ENCODE measurements at places on chromosomes 4 and X.

DNA sequence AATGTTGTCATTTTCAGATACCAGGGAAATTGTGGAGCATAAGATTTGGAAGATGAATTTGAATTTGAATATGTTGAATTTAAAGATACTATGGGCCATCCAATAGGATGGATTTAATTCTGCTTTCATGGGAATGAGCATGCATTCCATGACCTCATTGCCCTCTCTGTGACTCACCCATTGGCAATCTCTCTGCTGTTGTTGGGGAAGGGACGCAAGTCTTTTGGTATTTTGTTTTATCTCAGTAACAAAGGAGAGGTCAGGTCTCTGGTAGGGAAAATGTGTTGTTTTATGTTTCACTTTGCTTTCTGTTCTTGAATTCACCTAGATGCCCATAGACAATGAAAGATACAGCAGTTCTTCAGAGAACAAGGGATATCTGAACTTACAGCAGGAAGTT lies 42.1 kb upstream of the MAGEA4 start:
- DNase-seq = no peak

DNA sequence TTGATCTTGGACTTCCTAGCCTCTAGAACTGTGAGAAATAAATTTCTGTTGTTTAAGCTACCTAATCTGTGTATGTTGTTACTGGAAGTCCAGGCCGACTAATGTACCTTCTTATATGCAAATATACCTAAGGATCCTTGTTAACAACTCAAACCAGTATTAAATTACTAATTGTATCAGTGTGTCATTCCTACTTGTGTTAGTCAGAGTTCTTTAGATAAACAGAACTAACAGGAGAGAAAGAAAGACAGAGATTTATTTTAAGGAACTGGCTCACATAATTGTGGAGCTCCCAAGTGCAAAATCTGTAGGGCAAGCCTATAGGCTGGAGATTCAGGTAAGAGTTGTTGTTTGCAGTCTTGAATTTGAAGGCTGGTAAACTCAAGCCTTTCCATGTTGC lies 120.0 kb downstream of the ADGRL3 start:
- DNase-seq = no peak

DNA sequence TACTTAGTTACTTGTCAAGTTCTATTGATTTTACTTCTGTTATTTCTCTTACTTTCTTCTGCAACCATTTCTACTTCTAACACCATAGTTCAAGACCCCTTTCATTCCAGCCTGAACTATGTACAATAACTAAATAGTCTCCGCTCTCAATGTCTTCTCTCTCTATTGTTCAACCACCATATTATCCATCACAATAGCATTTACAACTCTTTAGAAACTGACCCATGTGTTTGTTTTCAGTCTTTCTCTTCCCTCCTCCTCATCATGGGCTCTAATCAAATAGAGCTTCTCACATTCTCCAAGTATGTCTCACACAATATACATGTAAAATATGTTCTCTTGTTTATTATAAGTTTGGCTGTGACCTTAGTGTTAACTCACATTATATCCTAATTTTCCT lies 143.6 kb downstream of the ZAR1 start:
- no peak for DNase-seq

- DNase-seq = no peak
These were observed 5.4 kb upstream of the SOX3 start for GRCh38 chrX:140510306-140510676.

DNA sequence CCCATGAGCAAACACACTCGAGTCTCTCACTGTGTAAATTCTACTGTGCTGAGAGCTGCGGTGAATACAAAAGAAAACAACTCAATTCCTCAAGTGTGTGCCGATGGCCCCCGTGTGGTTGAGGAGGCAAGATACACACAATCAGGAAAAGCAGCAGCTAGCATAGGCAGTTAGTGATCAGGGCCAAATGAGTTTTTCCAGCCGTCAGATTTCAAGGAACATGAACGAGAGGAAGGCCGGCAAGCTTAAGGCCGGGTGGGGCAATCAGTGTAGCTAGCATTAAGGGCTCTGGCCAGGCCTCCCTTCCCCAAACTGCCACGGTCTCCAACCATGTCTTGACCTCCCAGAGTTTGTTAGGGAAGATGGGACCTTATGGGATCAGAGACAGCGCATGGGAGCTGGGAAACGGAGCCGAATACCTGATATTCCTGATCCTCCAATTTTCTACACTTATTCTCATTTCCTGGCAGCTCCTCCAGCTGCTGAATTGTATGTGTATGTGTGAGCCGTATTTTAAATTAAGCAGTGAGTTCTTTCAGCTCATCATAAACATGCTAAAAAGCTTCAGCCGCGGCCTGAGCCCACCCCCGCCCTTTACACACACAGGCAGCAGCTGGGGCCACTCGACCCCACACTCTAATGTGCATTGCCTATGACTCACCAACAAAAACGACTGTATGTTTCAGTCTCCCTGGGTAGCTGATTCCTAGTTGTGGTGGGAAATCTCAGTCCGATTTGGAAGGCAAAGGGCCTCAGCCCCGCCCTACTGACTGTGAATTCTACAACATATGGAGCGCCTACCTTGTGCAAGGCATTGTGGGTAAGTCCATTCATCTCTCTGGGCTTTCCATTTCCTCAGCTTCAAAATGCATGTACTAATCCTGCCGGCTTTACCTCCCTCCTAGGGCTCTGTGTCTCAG lies 59.9 kb downstream of the RTL9 start:
- DNase-seq = peak; percentile 78

- no peak for DNase-seq
These were observed 17.9 kb upstream of the SLC34A2 start for GRCh38 chr4:25637581-25638220.

- DNase-seq = no peak
These were observed 19.1 kb upstream of the ARX start for GRCh38 chrX:25034889-25035288.

- no peak for DNase-seq
These were observed 5.5 kb downstream of the PNMA3 start for GRCh38 chrX:153061732-153062131.

- DNase-seq = no peak
These were observed 73.3 kb downstream of the MTMR1 start for GRCh38 chrX:150766351-150767044.

- no peak for DNase-seq
These were observed 62.6 kb downstream of the PKD2 start for GRCh38 chr4:88070031-88070430.

DNA sequence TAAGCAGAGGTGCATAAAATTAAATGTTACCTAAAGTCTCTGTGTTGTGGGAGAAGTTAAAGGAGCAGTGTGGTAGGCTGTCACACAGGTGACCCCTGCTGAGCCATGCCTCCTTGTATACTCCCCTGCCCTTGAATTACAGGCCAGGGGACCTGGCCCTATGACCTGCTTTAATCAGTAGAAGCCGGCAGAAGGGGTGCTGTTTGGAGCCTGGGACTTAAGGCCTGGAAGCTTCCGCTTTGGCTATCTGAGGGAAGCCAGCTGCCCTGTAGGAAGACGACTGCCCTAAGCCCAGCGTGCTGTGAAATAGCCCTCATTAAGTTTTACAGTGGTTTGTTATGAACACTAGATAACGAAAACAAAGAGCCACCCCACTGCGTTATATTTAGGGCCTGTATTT lies 34.1 kb downstream of the SPINK2 start:
- DNase-seq = peak; percentile 22

GRCh38 chr4:25873632-25874129 lies 10.9 kb upstream of the SEL1L3 start:
- no peak for DNase-seq

GRCh38 chr4:125762537-125762936 lies 447.8 kb downstream of the FAT4 start:
- DNase-seq = no peak

- no peak for DNase-seq
These were observed 31.5 kb downstream of the RTL5 start for GRCh38 chrX:72100051-72100755.

DNA sequence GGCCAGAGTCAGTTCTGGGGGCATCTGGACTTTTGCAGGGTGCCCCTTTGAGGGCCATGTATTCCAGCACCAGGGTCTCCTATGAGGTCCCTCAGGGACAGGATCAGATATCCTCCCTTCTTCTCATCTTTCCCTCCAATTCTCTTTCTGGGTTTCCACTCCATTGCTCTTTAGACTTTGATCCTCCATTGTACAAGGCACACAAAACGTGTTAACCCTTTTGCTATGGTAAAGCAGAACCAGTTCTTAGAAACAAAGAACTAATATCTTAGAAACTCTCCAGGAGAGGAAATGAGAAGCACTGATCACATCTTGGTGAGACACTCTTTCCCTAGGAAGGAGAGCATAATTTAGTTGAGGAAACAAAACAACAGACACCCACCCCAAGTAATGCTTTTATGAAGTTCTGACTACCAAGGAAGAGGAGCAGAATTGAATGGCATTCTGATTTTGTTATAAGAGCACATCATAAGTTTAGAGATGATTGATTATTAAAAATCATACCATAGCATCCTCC lies 200.7 kb upstream of the NPY2R start:
- no peak for DNase-seq

GRCh38 chr4:80259012-80259411 lies 7.5 kb upstream of the FGF5 start:
- DNase-seq = no peak

DNA sequence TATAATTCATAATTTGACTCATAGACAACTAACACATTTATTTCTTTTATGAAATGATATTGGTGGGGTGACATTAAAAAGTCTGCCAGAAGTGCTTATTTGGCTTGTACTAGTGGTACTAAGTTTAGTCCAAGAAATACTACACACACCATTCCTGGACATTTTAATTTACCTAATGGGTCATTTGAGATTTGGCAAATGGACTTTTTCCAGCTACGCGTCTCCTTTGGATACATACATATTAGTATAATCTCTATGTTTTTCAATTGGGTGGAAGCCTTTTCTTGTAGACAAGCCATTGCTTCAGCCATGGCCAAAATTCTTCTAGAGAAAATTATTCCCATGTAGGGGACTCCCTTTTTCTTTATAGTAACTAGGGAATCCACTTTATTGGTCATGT lies 968.5 kb downstream of the C4orf33 start:
- no peak for DNase-seq

DNA sequence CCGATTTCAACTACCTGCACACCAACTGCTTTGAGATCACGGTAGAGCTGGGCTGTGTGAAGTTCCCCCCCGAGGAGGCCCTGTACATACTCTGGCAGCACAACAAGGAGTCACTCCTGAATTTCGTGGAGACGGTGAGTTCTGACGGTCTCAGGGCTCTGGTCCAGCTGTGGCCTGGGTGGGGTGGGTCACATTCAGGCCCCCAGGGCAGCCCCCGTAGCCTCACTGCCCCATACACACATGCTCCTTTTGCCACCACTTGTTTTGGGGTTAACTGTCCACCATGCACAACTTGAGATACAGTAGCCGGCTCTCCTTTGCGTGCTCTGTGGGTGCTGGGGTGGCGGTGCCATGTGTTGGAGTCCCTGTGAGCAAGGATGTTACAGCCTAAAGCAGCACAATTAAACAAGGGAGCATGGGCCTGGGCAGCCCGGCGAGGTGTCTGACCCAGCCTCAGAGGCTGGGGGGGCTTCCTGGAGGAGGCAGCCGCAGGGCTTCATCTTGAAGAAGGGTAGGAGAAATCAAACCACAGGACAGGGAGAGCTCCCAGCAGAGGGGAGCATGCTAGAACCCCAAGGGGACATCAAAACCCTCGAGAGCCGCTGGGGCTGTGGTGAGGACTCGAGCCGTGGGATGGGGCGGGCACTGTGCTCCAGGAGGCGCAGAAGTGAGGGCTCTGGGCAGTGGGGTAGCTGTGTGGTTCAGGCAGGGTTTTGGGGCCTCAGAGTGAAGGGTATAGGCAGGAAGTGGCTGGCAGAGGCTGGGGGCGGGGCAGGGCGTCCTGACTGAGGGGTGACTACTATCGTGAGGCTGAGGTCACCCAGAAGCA lies 22.0 kb downstream of the CPZ start:
- no peak for DNase-seq

- no peak for DNase-seq
These were observed 671.6 kb upstream of the BOD1L1 start for GRCh38 chr4:14299166-14299565.

- no peak for DNase-seq
These were observed 716.0 kb downstream of the CENPC start for GRCh38 chr4:66829310-66829709.

GRCh38 chrX:72060921-72061490 lies 70.7 kb downstream of the RTL5 start:
- DNase-seq = no peak

DNA sequence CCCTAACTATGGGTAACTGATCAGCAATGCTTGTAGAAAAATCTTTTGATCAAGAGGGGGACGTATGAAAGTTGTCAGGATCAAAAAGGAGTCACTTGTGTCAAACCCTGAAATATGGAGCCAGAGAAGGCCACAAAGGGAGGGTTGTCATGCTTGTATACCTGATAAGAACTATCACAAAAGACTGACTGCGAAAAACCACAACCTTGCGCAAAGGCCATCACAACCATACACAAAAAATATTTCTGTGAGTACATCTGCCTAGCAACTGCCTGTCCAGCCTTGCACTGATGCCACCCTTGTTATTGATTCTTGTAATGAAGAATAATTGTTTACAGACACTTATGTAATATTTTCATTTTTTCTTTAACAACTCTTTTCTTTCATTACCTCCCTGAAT lies 22.8 kb upstream of the EIF4E start:
- no peak for DNase-seq

DNA sequence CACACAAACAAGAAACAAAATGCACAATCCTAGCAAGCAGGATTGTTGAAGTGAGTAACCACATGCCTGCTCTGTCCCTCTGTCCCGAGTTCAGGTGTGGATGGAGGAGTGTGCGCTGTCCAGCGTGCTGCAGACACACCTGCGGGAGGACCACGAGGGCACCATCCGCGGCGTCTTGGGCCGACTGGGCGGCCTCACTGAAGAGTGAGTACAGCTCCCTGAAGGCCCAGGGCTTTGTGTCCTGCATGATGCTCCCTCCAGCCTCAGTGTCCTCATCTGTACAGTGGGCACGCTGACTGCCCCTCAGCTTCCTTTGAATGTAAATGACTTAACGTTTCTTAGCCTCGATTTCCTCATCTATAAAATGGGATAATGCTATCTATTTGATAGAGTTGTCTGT lies 82.5 kb downstream of the EVC start:
- no peak for DNase-seq

DNA sequence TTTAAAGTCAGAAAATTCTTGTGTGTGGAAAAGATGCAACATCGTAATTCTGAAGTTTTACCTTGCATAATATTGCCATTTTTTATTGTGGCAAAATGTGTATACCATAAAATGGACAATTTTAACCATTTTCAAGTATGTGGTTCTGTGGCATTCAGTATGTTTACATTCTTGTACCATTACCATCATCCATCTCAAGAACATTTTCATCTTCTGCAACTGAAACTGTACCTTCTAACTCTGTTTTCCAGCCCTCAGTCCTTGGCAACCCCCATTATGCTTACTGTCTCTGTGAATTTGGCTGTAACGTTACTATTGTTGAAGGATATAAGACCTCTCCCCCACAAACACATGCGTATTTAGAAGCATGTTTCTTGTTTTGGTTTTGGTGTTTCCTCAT lies 123.2 kb downstream of the BMPR1B start:
- DNase-seq = no peak

- peak; percentile 37 for DNase-seq
These were observed 712.4 kb upstream of the LCORL start for GRCh38 chr4:18733961-18734360.

- DNase-seq = no peak
These were observed 19.5 kb downstream of the CASP6 start for GRCh38 chr4:109683621-109684253.

All from right hindlimb (tissue), 1 donor.